ENCODE measurements at places on chromosomes 11 and 22.

- no peak for DNase-seq
Observed at GRCh38 chr11:56876621-56877275, 112.0 kb upstream of the OR5AK2 start.

DNA sequence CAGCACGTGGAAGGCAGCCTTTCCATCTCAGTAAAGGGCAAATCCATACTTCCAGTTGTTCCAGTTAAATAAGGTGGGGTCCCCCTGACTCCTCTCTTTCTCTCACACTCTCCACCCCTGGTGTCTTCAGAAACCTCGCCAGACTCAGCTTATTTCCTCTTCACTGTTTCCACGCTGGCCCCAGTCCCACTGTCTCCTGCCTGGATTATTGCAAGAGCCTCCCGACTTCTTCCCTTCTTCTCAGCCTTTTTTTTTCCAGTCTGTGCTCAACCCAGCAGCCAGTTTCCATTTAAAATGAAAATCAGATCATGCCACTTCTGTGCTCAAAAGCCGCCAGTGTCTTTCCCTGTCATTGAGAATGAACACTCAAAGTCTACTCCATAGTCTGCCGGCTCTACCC is 131.4 kb downstream of the PKNOX2 start:
- DNase-seq, result no peak

DNA sequence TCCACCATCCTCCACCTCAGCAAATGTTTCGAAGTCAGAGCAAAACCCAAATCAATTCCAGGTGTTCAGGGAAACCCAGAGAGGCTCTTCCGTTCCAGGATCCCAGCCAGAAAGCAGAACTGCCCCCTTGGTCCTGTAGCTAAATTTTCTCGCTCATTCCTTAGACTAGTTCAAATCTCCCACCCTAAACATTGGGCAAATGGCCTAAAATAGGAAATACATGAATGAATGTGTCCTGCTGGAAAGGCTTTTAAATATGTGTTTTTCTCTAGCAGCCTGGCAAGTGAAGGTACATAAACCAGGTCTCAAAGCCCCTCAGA is 89.6 kb downstream of the ETS1 start:
- no peak for DNase-seq

DNA sequence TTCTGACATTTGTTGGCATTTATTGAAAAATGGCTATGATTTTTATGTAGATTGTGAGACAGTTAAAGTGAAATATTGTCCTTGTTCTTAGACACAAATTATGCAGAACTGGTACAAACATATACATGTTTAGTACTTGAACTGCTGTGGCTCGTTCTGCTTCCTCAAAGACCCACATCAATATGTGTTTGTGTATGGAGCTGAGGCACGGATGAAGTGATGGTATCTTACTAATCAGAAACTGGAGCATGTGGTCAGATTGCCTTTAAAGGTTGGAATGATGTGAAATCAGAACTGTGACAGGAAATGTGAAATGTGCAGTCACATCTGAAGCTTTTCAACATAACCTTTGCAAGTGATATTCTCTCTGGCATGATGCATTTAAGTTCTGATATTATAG is 130.4 kb downstream of the NAV2 start:
- DNase-seq, result no peak

DNA sequence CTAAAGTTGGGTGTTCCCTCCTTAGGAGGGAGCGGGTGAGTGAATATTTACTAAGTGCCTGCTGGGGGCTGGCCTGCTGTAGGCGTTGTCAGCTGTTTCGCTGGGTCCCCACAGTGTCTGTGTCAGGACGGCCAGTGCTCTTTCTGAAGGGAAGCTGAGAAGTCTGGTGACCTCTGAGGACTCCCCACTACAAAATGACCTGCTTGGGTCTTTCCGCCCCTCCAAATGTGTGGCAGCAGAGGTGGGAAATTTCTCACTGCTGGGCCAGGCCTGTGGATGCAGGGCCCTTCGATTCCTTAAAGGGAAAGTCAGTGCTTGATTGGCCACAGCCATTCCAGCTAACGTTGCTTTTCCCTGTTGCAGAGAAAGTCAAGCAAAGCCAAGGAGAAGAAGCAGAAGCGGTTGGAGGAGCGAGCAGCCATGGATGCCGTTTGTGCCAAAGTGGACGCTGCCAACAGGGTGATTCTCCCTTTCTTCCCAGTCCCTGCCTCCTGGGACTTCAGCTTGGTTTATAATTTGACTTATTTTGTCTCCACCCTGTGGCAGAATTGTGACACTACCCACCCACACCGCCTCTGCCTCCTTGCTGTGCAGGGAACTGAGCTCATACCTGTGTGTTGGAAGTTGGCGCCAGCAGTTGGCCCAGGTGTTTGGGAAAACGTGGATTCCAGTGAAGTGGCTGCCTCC is 6.8 kb downstream of the NAA40 start:
- peak; percentile 82 for DNase-seq

- DNase-seq, result peak; percentile 60
Observed at GRCh38 chr22:47850644-47851151, 1088.2 kb downstream of the TBC1D22A start.

DNA sequence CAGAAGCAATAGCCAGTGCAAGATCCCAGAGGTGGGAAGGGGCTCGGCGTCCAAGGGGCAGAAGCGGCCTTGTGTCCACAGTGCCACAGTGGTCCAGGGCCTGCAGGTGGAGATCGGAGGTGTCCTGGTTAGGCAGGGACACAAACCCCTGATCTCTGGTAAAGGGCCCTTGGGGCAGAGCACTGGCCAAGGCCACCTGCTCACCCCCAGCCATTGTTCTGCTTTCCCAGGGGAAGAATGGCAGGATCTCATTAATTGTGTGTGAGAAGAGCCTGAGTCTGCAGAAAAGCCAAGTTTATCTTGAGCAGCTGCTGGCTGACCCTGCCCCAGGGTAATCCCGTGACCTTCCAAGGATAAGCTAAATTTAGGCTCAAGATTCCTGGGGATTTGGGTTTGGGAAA is 3.1 kb upstream of the CLDN5 start:
- DNase-seq, result no peak

DNA sequence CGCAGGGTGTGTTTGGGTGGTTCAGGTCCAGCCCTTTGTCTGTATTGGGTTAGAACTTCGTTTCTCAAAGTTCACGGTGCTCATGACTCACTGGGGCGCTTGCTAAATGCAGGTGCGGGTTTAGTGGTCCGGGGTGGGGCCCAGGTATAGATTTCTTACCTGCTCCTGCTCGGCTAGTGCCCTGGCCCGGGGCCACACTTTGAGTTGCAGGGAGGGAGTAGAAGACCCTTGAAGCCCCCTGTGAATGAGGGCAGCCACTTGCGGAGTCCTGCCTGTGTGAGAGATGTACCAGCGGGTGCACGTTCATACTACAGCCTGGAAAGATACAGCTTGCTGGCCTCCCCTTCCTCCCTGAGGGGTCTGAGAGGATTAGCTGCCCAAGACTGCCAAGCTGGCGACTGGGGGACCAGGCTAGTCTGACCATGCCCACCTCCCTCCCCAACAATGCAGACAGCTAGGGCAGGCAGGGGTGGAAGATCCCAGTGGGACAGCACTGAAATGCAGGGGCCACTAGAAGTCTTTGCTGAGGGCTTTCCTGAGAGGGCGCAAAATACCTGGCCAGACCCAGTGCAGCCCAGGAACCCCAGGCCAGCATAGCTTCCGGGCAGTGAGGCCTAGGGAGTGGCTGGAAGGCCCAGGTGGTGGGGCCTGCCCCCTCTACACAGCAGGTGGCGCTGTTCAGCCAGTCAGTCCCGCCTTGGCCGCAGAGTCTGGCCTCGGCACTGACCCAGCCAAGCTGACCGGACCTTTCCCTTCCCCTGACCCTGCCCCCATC is 5.1 kb upstream of the MYRF start:
- DNase-seq, result peak; percentile 92

DNA sequence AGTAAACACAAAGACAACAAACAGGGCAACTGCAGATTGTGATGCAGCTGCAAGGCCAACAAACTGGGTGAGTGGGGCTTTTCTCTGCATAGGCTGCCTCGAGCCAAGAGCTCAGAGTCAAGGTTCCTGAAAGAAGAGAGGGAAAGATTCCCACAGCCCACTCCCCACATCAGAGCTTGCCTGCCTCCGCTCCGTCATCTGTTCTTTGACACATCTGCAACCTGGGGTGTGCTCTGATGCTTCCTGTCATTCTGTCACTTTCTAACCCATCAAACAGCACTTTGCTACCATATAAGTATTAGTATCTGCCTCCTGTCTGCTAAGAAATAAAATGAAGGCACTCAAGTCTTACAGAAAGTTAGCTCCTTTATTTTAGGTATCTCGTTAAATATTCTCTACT is 46.9 kb downstream of the C22orf31 start:
- DNase-seq, result no peak

- no peak for DNase-seq
Observed at GRCh38 chr22:42700901-42701300, 19.8 kb downstream of the A4GALT start.

DNA sequence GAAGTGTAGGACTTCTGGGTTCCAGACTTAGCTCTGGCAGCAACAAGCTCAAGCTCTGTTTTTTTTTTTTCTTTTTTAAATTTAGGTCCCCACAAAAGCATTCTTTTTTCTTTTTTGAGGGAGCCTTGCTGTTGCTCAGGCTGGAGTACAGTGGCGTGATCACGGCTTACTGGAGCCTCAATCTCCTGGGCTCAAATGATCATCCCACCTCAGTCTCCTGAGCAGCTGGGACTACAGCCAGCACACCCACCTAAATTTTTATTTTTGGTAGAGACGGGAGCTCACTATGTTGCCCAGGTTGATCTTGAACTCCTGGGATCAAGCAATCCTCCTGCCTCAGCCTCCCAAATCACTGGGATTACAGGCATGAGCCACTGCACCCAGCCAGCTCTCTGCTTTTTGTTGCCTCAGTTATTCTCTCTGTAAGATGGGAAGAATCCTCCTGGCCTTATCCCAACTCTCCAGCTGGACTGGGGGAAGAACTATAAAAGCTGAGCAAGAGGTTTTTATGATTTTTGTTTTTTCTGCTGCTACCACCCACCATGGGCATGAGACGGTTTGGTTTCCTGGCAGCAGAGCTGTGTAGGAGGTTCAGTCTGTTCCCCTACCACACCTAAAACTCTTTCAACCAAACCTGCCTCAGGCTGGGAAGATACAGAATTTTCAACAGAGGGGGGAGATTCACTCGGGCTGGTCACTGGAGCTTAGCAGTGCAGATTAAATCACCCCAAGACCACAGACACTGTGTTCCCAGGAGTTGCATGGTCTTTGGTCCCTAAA is 11.6 kb upstream of the MTFP1 start:
- peak; percentile 37 for DNase-seq

DNA sequence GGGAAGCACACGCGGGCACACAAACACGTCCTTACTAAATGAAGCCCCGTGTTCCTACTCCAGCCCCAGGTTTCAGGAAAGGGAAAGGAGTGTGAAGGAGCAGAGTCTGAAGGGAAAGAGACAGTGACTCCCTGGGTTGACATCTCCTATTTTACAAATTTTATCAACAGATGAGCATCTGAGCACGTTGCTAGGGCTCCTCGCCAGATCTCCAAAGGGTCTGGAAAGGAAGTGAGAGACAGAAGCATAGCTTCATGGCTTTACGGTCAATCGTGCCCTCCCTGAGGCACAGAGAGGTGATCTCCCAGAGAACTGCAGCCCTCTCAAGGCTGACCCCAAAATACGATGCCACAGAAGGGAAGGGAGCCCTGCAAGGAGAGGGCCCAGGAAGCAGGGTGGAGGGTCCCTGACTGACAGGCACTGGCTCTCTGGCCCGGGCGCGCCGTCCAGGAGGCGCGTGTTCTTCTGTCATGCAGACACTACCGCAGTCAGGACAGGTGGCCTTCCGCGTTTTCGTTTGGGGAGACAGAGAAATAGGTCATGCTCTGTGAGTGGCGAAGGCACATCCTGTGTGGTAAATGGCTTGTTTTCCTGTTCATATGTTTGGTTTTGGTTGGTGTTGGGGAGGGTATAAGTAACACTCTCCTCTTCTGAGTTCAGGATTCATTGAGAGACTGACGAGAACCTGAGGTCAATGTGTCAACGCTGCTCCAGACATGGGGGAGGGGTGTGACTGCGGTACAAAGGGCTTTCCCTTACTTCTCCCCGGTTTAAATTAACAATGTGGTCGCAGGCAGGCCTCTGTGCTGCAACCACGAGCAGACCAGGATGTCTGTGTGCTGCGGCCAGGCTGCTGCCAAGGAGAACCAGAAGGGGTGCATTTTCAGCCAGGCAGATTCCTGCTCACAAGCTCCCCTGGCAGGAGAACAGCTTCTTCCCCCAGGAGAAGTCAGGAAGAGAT is 813.3 kb downstream of the OPCML start:
- peak; percentile 85 for DNase-seq

DNA sequence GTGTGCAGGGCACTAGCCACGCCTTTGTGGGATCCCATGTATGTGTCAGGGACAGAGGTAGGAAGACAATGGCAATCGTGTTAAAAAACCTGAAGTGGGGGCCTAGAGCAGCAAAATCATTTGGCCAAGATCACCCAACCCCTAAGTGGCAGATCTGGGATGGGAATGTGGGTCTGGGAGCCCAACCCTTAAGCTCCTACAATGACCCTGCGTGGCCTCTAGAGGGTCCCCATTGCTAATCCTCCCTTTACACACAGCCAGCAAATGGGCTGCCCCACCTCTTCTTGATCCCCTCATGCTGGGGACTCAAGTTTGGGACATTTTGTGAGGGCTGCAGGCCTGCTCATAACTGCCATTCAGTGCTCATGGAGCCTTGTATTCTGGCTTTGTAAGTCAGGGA is 73.2 kb upstream of the SUSD2 start:
- no peak for DNase-seq

GRCh38 chr11:12525466-12526055 is 148.2 kb downstream of the PARVA start:
- DNase-seq, result peak; percentile 77

DNA sequence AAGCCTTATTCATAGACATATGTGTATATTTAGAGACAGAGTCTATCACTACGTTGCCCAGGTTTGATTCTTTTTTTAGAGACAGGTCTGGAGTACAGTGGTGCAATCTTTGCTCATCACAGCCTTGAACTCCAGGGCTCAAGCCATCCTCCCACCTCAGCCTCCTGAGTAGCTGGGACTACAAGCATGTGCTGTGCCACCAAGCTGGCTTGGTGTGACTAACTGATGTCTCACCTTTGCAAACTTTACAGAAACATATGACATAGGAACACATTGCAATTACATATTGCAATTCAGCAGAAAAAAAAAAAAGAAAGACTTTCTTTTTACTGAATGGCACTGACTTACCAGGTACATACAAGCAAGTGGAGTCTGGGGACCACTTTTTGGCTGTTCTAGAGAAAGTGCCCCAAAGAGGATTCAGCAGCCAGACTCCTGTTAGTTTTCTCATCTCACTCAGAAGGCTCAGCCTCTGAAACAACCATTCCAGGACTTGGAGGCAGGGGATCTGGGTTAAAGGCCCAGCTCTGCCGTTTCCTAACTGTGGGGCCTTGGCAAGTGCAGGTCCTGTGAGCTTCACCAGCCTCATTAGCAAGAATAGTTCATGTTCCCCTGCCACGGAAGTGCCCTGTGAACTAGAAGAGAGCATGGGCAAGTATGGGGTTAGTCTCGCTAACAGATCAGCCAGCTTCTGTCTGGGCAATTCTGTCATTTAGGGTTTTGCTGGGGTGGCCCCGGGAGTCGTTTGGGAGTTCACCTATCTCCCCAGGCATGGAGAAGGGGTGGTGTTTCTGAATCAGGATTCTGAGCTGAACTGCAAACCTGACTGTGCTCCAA is 11.3 kb upstream of the NFAM1 start:
- no peak for DNase-seq

- peak; percentile 71 for DNase-seq
Observed at GRCh38 chr22:33476716-33477115, 418.5 kb upstream of the SYN3 start.
